Endothelial cell of umbilical vein (primary cell): ENCODE measurements at places on chromosomes 6 and 20. TPM values are rescaled to one million over a fixed set of nuclear protein-coding genes. Genes with fewer than 3 reads are reported as not detected.

Gene LIN28B
- total RNA-seq = not detected in 2 replicates

Gene KIAA1755
- total RNA-seq = 0.51 and 0.58 TPM in 2 replicates

Gene SPO11
- total RNA-seq = not detected in 2 replicates

Gene PAK5
- total RNA-seq = not detected in 2 replicates

Gene CRIP3
- total RNA-seq = not detected in 2 replicates

Gene RUNX2
- 0.28 TPM in 1 of 2 replicates, not detected in the other for total RNA-seq

Gene TRIM10
- total RNA-seq = not detected in 2 replicates

Gene TNFRSF21
- 40.6 and 52.3 TPM in 2 replicates for total RNA-seq
